ENCODE measurements at places on chromosomes 13 and 19.

- DNase-seq, result no peak
These were observed 2.3 kb downstream of the TRAPPC6A start for GRCh38 chr19:45175515-45176345.

DNA sequence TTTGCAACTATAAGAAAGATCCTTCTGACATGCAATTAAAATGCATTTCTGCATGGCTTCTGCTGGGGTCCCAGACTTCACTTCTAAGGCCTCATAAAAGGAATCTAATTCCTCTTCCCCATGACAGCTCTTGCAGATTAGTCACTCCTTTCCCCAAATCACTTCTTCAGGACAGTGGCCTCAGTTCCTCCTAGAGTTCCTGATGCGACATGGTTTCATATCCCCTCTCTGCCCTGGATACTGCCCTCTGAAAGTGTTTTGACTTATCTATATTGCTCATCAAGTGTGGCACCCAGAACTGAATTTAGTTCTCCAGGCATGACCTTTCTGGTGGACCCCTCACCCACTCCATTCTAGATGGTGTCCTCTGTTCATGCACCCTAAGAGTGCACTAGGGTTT lies 238.1 kb downstream of the FOXO1 start:
- no peak for DNase-seq

DNA sequence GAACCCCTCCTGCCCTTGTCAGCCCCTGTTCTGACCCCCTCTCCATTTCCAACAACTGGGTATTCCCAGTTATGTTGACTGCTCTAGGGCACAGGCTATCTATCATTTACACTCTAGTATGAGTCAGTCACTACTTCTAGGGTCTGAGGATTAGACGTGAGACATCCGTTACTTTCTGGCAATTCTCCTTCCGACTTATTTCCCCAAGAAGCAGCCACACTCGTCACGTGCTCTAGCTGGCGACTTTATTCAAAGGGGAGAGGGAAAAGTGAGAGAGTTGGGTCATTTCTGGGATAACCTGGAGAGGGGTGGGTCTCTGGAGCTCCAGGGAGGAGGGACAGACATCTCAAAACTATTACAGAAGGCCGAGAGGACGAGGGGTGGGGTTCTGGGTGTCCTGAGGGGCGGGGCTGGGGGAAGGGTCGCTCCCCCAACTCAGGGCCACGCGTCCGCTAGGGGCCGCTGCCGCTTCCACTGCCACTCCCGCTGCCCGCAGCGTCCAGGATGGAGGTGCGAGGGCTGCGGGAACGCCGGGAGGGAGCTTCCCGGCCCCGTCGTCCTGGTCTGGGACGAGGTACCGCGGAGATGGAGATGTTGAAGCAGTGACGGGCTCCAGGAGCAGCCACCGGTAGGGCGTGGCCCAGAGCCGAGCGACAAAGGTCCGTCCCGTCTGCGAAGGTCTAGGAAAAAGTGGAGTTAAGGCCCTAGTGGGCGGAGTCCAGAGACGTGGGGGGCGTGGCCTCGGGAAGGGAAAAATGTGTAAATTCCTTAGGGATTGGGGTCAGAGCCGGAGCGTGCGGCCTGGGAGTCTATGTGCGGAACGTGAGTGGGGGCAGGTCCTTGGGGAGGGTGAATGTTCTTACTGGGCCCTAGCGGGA lies 8.9 kb downstream of the RTBDN start:
- DNase-seq, result peak; percentile 32

- DNase-seq, result no peak
These were observed 16.1 kb upstream of the MCF2L start for GRCh38 chr13:112952759-112953551.

- peak; percentile 42 for DNase-seq
These were observed 11.5 kb upstream of the CYP4F3 start for GRCh38 chr19:15629003-15629880.

DNA sequence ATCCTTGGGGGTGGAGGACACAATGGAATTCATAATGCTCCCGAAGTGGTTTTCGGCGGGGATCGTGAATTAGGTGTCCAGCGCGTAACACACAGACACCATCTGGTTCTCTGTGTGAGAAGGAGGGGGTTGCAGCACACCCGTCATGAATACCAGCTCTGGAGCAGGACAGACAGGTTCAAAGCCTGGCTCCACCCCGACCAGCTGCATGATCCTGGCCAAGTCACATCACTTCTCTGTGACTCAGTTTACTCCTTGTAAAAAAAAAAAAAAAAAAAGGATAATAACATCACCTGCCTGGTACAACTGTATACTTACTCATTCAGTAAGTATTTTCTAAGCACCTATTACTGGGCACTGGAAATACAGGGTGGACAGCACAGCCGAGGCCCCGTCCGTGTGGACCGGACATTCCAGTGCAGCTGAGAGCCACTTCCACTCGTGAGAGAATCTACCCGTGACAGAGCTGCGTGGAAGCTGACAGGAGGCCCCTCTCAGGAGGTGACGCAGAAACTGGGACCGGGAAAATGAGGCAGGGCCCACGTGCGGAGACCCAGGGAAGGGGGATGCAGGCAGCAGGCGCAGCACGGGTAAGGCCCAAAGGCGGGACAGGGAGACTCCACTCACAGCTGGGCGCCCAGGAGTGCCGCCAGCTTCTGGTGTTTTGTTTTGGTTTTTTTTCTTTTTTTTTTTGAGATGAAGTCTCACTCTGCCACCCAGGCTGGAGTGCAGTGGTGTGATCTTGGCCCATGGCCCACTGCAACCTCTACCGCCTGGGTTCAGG lies 12.0 kb downstream of the RDH13 start:
- no peak for DNase-seq

DNA sequence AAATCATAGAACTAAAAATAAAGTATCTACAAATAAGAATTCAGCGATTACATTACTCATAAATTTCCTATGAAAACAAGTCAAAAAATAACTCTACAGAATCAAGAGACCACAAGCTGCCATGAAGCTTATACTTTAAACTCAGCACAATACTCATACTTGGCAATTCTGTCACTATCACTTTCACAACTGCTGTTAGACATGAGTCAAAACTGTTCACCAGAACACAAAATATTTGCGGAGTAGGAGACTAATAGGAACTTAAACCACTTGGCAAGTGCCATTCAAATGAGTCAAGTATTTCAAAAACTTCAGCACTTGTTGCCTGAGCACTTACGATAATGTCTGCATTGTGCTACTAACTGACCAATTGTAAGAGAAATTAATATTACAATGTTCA lies 387.8 kb upstream of the GPC6 start:
- DNase-seq, result peak; percentile 95

DNA sequence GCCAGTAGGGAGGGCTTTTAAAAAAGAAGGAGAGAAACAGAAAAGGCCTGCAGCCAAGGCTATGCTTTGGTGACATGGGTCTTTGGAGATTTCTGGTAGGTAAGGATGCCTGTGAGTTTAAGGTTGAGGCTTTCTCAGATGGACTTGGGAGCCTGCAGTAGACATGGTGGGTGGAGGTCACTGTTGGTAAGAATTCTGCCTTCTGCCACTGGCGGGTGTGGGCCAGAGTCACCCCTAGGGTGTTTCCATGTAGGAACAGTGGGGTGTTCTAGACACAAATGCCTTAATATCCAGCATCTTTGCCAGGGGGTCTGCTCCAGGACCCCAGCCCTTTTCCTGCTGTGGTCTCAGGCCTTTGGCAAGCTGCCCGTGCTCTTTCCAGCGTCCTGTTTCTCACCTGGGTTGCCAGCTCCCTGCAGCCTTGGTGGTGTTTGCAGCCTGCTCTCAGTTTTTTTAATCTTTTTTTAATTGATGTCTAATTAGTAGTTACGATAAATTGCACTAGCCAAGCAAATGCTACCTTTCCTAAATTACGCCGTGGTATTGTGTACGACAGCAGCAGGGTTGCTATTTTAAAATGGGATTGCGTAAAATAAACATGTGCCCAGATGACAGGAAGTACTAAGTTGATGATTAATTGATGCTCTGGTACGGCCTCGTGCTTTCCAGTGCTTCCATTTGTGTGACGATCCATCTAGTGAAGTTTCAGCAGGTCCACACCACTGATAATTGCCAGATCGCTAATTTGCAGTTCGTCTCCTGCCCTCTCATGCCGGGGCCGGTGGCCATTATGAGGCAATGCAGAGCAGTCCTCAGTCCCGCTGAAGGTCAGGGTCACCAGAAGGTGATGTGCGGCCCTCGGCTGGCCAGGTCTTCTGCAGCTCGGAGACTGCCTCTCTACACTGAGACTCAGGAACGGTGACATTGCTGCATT lies 35.3 kb upstream of the NPAS1 start:
- peak; percentile 91 for DNase-seq

- no peak for DNase-seq
These were observed 8.0 kb downstream of the NANOS3 start for GRCh38 chr19:13884726-13885591.

GRCh38 chr19:48780631-48781391 lies 25.5 kb downstream of the FGF21 start:
- peak; percentile 9 for DNase-seq

GRCh38 chr13:77388944-77389624 lies 62.2 kb upstream of the MYCBP2 start:
- no peak for DNase-seq

DNA sequence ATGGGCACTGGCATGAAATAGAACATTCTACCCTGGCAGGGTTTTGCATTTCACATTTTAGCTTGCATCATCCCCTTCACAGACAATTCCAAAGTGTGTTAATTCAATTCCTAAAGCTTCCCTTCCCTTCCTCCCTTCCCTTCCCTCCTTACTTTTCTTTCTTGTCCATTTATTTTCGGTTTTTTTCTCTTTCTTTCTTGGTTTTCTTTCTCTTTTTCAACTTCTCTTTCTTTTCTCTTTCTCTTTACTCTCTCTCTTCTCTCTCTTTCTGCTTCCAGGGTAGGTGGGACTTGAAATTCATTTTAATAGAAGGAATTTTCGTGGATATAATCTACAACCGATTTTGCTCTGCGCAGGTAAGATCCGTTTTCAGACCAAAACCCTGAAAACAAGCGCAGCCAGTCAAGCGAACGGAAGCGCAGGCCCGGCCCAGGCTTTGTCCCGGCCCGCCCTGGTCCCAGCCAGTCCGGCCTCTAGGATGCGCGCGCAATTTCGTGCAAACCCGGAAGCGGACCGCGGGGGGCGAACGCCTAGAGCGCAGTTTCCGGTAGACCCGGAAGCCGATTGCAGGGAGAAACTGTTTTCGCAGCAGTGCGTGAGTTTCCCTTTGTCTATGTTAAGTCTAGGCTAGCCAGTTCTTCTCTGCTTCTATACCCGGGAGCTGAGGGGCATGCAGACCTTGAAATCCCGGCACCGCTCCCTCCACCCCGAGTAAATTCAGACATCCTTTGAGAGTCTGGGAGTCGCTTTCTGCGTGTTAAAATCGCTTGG lies at the start of gene ZNF528:
ZNF528 (plus strand) TSS at position 540 of the 771 bp plus-strand sequence. CDS start 4,165 bp downstream, outside the sequence.
- peak; percentile 92 for DNase-seq

GRCh38 chr13:44050450-44051063 lies 170.9 kb downstream of the LACC1 start:
- peak; percentile 27 for DNase-seq

GRCh38 chr13:106105153-106105552 lies 430.3 kb downstream of the EFNB2 start:
- peak; percentile 45 for DNase-seq

- no peak for DNase-seq
These were observed 117.8 kb upstream of the IRS2 start for GRCh38 chr13:109904218-109904617.

DNA sequence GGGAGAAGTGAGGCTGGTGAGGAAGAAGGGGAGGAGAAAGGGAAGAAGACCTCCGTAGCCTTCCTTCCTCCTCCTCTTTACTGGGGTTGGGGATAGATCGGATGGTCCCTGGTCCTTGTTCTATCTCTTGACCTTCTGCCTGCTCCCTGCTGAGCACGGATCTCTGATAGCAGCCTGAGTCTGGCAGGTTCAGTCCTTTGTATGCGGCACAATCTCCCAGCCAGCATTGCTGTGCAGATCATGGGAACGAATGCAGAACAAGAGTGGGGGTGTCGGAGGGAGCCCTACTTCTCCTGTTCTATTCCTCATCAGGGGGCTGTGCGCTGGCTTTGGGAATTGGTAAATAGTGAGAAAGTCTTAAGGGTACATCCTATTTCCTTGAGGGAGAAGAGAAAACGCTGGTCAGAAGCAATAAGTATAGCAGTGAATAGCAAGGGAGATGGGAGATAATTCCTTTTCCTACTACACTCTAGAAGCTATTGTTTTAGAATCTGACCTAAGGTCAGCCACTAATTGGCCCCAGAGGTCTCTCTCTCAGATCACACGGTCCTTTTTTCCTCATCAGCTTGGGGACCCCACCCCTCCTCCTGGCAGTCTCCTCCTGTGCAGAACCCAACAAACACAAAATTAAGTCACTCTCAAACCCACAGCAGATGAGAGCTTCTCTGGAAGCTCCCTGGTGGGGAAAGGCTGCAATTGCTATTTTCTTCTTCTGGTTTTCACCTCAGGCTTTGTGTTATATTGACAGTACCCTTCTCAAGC lies 41.0 kb downstream of the KL start:
- peak; percentile 15 for DNase-seq

DNA sequence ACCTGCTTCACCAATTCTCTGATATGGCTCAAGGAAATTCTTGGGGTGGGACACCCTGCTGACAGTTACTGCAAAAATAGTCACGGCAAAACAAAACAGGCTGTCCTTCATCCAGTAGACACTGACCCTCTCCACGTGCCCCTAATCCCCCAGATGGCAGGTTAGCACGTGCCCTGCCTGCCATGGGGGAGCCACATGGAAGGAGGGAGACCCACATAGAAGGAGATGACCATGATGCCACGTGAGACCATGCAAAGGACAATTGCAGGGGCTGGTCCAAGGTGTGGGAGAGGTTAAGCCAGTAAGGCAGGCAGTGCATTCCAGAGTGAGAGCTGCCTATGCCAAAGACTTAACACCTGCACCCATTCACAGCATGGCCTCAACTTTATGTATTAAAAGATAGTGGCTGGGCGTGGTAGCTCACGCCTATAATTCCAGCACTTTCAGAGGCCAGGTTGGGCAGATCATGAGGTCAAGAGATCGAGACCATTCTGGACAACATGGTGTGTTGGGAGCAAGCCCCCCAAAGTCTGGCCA lies 82.7 kb downstream of the ZNF429 start:
- no peak for DNase-seq

DNA sequence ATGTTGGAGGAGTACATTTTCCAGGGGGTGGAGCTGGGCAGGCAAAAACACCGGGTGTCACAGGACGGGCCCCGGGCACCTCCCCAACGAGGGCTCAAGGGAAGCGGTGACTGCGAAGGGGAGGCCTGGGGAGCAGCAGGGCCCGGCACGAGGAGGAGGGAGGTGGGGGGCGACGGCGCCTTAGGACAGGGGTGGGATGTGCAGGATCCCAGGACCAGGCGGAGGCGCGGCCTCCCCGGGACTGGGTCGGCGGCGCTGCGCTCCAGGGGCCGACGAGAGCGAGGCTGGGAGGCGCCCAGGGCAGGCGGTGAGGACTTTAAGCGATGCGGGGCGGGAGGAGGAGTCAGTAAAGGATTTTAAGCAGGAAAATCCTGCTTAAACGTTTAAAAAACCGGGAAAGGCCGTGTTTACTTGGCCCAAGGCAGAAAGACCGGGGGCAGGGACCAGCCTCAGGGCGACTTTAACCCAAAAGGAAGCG lies 427 bp downstream of the ZNF160 start:
- peak; percentile 53 for DNase-seq

DNA sequence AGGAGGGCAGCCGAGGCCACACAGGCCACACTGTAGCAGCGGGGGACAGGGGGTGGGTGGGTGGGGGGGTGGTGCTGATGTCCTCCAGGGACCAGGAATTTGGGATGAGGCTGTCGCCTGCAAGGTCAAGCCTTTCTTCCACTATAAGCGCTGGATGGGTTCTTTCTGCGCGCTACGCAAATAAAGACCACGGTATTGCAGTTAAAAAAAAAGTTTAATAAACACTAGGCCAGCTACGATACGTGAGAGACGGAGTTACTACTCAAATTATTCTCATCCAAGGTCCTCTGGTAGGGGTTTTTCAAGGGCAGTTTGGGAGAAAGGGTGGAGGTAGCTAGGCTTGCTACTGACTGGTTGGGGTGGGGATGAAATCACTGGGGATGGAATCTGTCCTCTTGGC lies 508 bp upstream of the ZNF44 start:
- no peak for DNase-seq

GRCh38 chr13:47114030-47114429 lies 217.2 kb upstream of the HTR2A start:
- DNase-seq, result peak; percentile 82
